PC-3 (cell line): ENCODE measurements at places on chromosomes 7 and 10. TPM values are rescaled to one million over a fixed set of nuclear protein-coding genes. Genes with fewer than 3 reads are reported as not detected.

DNA sequence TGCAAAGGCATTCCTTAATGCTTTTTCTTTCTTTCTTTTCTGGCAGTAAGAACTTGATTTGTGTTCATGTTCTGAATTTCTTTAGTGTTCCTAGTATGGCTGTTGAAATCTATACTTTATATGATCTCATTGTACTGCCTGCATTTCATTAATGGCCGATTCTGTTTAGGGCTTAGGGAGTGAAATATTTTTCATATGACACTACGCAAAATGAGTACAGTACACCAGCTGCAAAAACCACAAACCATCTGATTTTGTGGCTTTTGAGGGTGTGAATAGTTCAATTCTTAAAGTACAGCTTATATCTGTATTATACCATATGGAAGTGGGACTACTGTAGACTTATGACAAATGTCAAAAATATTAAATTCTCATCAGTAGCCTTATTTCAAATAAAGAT lies 69.1 kb upstream of the FOXP2 start:
- no peak overlapping the region for H3K4me3 ChIP-seq
- no peak overlapping the region for H3K27ac ChIP-seq
- no peaks in the 10 kb centered on the region for H3K4me1 ChIP-seq

- H3K36me3 ChIP-seq: no peaks in the 10 kb centered on the region
- no peak overlapping the region for H3K4me3 ChIP-seq
- no peak overlapping the region for H3K27ac ChIP-seq
- H3K4me1 ChIP-seq: no peaks in the 10 kb centered on the region
- H3K27me3 ChIP-seq: no peaks in the 10 kb centered on the region
These were observed 523.2 kb upstream of the SORCS1 start for GRCh38 chr10:107687701-107688100.

- no peak overlapping the region for H3K27ac ChIP-seq
- H3K27me3 ChIP-seq: no peaks in the 10 kb centered on the region
- H3K4me1 ChIP-seq: no peaks in the 10 kb centered on the region
- peak; percentile 2 for DNase-seq
These were observed 164.0 kb downstream of the MGMT start for GRCh38 chr10:129631006-129631405.

- H3K36me3 ChIP-seq: no peaks in the 10 kb centered on the region
- H3K4me3 ChIP-seq: no peak overlapping the region
- H3K27me3 ChIP-seq: no peaks in the 10 kb centered on the region
- no peak overlapping the region for H3K27ac ChIP-seq
- no peaks in the 10 kb centered on the region for H3K4me1 ChIP-seq
- peak; percentile 38 for DNase-seq
These were observed 50.4 kb downstream of the RBM33 start for GRCh38 chr7:155694851-155695250.

GRCh38 chr10:14086596-14086995 lies 244.1 kb downstream of the FRMD4A start:
- no peak for DNase-seq
- no peak overlapping the region for H3K27ac ChIP-seq
- H3K27me3 ChIP-seq: no peaks in the 10 kb centered on the region
- H3K36me3 ChIP-seq: no peaks in the 10 kb centered on the region

DNA sequence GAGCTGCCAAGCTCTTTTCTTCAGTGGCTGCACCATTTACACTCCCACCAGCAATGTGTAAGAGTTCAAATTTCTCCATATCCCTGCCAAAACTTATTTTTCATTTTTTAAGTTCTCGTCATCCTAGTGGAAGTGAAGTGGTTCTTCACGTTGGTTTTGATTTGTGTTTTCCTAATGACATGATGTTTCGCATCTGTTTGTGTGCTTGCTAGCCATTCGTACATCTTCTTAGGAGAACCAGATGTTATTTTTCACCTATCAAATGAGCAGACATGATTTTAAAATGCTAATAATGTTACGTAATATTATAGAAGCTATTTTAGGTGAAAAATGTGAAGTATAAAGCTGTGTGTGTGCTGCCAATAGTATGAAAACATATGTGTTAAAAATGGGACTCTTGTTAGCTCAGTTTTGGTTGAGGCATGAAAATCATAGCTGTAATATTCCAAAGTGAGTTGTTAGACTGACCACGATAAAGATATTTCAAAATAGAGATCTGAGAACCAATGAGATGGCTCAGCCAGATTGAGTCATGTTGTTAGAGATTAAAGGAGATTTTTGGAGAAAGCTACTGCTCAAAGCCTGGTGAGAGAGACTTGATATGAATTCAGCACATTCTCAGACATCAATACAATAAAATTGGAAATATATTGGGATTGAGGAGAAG lies 25.9 kb upstream of the GALNT11 start:
- DNase-seq: no peak
- no peak overlapping the region for H3K4me3 ChIP-seq
- no peaks in the 10 kb centered on the region for H3K36me3 ChIP-seq
- H3K27ac ChIP-seq: no peak overlapping the region
- H3K4me1 ChIP-seq: no peaks in the 10 kb centered on the region
- H3K27me3 ChIP-seq: peaks cover 11% of the 10 kb centered on the region; the same call in 1 of the 2 replicates

- no peaks in the 10 kb centered on the region for H3K36me3 ChIP-seq
- no peak overlapping the region for H3K27ac ChIP-seq
- H3K4me3 ChIP-seq: no peak overlapping the region
- no peaks in the 10 kb centered on the region for H3K27me3 ChIP-seq
- H3K4me1 ChIP-seq: no peaks in the 10 kb centered on the region
These were observed 322.9 kb downstream of the PTEN start for GRCh38 chr10:88186335-88186734.

DNA sequence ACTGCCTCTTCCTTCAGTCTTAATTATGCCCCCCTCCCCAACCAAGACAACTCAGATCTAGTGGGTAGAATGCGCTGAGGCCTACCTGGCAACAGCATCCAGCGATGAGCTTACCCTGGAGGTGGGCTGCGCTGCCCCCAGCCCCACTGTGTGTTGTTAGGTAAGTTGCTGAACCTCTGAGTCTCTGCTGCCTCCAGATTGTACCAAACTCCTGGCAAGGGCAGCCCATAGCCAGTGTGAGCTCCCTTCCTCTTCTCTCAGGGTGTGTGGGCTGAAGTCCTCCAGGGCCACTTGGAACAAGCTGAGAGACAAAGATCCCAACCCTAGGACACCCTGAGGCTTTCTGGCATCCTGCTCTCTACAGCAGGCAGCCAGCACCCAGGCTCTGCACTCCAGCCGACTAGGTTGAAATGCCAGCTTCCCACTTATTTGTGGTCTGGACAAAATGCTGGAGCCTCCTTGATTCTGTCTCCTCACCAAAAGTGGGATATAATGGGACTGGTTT lies 135.3 kb downstream of the ARHGAP22 start:
- H3K36me3 ChIP-seq: no peaks in the 10 kb centered on the region
- DNase-seq: no peak
- H3K27ac ChIP-seq: no peak overlapping the region
- no peaks in the 10 kb centered on the region for H3K4me1 ChIP-seq
- no peak overlapping the region for H3K4me3 ChIP-seq
- H3K27me3 ChIP-seq: peaks cover 4% of the 10 kb centered on the region; the same call in 1 of the 2 replicates

DNA sequence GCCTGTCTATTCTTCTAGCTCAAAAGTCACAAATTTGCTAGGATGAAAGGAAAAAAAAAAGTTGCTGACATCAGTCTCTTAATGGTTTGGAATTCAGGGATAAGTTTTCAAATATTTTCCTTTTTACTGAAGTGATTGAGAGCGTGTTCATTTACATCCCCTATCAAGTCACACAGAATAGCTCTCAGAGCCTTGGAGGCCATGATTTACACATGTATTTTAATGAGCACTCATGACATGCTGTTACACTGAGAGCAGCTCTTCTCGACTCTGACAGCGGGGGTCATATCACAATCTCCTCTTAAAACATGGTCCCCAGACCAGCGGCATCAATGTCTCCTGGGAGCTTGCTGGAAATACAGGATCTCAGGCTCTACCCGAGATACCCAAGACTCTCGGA lies 232.7 kb downstream of the POU6F2 start:
- no peak overlapping the region for H3K27ac ChIP-seq
- H3K36me3 ChIP-seq: no peaks in the 10 kb centered on the region
- peaks cover 26% of the 10 kb centered on the region; the same call in 1 of the 2 replicates for H3K27me3 ChIP-seq
- no peak for DNase-seq
- H3K4me1 ChIP-seq: no peaks in the 10 kb centered on the region
- no peak overlapping the region for H3K4me3 ChIP-seq

- peak; percentile 4 for DNase-seq
- H3K4me1 ChIP-seq: no peaks in the 10 kb centered on the region
- H3K27ac ChIP-seq: no peak overlapping the region
- peaks cover 14% of the 10 kb centered on the region; the same call in 1 of the 2 replicates for H3K36me3 ChIP-seq
- H3K4me3 ChIP-seq: no peak overlapping the region
- no peaks in the 10 kb centered on the region for H3K27me3 ChIP-seq
These were observed 112.1 kb downstream of the GALNT11 start for GRCh38 chr7:152137476-152138025.

DNA sequence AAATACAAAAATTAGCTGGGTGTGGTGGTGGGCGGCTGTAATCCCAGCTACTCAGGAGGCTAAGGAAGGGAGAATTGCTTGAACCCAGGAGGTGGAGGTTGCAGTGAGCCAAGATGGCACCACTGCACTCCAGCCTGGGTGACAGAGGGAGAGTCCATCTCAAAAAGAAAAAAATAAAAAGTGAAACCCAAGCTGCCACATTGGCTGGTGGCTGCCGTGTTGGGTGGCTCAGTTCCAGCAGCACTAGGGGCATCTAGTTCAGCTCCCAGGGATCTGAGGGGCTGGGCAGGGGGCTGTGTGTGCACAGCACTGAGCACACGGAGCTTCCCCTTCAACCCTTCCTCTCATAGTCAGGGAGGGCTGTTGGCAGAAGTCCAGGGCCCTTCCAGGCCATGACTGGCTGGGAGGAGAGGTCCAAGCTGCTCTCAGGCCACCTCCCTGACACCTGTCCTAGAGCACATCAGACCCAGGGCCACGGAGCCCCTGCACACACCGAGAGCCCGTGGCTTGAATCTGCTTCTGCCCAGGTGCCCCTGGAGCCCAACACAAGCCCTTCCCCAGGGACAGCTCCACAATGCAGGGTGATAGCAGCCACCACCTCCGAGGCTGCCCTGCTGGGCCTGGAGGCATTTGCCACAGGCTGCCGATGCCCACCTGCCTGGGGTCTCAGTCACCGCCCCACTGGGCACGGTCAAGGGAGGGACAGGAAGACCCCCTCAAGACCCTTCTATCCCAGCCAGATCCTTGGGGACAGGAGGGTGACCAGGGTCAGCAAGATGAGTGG lies 47.3 kb downstream of the YKT6 start:
- no peak for DNase-seq
- H3K4me1 ChIP-seq: no peaks in the 10 kb centered on the region
- H3K27ac ChIP-seq: no peak overlapping the region
- no peaks in the 10 kb centered on the region for H3K27me3 ChIP-seq
- no peaks in the 10 kb centered on the region for H3K36me3 ChIP-seq

DNA sequence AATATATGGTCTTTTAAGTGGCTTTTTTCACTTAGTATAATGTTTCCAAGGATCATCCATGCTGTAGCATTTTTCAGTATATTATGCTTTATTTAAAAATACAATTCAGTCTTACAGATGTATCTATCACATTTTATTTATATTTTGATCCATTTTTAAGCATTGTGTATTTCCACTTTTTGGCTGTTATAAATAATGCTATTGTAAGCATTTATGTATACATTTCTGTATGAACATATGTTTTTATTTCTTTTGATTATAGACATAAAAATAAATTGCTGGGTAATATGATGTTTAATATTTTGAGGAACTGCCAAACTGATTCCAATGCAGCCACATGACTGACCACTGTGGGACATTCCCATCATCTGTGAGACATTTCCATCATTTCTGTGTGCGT lies 1662.0 kb downstream of the REEP3 start:
- H3K36me3 ChIP-seq: no peaks in the 10 kb centered on the region
- DNase-seq: no peak
- no peaks in the 10 kb centered on the region for H3K4me1 ChIP-seq
- no peak overlapping the region for H3K27ac ChIP-seq
- H3K27me3 ChIP-seq: no peaks in the 10 kb centered on the region

DNA sequence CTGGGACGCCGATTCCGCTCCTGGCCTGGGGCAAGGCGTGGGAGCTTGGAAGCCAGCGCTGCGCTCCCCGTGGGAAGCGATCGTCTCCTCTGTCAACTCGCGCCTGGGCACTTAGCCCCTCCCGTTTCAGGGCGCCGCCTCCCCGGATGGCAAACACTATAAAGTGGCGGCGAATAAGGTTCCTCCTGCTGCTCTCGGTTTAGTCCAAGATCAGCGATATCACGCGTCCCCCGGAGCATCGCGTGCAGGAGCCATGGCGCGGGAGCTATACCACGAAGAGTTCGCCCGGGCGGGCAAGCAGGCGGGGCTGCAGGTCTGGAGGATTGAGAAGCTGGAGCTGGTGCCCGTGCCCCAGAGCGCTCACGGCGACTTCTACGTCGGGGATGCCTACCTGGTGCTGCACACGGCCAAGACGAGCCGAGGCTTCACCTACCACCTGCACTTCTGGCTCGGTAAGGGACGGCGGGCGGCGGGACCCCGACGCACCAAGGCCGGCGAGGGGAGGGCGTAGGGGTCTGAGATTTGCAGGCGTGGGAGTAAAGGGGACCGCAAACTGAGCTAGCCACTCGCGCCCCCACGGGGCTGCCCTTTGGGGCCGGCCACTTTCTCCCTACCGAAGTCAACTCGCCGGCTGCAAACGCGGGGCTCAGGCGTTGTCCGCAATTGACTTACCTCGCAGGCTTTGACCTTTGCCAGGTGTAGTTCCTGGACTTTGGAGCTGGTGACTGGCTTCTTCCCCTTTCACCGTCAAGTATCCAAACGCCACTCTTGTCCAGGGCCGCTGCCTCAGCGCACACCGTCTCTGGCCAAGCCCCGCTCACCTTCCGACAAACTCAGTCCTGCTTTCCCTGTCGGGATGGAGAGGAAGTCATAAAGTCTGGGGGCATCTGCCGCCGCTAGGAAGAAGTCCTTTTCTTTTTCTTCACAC lies at the start of gene SCIN:
TSS of gene SCIN (plus strand) at position 187 of the 928 bp plus-strand sequence. CDS start at position 254, 67 bp downstream.
- H3K36me3 ChIP-seq: no peaks in the 10 kb centered on the region
- DNase-seq: peak; percentile 47
- peaks cover 37% of the 10 kb centered on the region for H3K4me1 ChIP-seq
- peak within 1 kb of the TSS; percentile 71 for H3K4me3 ChIP-seq

- no peak overlapping the region for H3K27ac ChIP-seq
- peaks cover 37% of the 10 kb centered on the region for H3K4me1 ChIP-seq
- no peaks in the 10 kb centered on the region for H3K27me3 ChIP-seq
- DNase-seq: no peak
- peaks cover 3% of the 10 kb centered on the region; the same call in 1 of the 2 replicates for H3K36me3 ChIP-seq
These were observed 69.8 kb downstream of the EGFR start for GRCh38 chr7:55088620-55089019.

MKX gene
- 2.6 and 3.5 TPM in 2 replicates for total RNA-seq

STEAP4 gene
- 1.2 and 1.7 TPM in 2 replicates for total RNA-seq

PAPOLB gene
- total RNA-seq: 0.29 and 0.40 TPM in 2 replicates

KDM7A gene
- 2.8 and 3.2 TPM in 2 replicates for total RNA-seq

ADGRA1 gene
- not detected in 2 replicates for total RNA-seq

CCDC146 gene
- total RNA-seq: 4.7 TPM in 1 of 2 replicates, not detected in the other
